NCI-H2029 treated with DMSO at 0.1 percent for 48 hours (cell line): ENCODE measurements at places on chromosomes 2 and 18.

GRCh38 chr2:72273384-72273783 lies 125.7 kb upstream of the CYP26B1 start:
- no peak for DNase-seq

DNA sequence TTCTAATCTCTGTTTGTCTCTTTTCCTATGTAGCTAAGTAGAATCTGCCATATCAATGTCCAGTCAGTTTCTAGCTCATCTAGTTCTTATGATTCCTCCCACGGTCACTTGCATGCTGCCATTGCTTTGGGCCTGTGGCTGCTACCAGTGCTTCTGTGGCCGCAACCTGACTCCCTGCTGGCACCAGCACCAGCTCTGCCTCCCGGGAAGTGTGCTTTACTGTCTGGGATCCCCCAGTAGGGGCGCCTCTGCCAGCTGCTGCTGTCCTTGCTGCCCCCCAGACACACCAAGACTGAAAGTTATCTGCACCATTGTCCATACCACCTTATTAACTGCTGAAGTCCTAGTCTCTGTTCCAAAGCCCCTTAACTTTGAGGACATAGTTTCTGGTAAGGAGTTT lies 56.3 kb downstream of the RAPGEF4 start:
- no peak for DNase-seq

GRCh38 chr2:120453635-120453998 lies 107.7 kb downstream of the INHBB start:
- DNase-seq: no peak

GRCh38 chr2:20138696-20139095 lies 86.2 kb downstream of the SDC1 start:
- no peak for DNase-seq

GRCh38 chr2:241309684-241310117 lies 5.8 kb downstream of the HDLBP start:
- no peak for DNase-seq

- no peak for DNase-seq
Observed at GRCh38 chr2:122433123-122433754, 677.8 kb downstream of the TSN start.
